ENCODE measurements at places on chromosomes 16 and 17. TPM values are rescaled to one million over a fixed set of nuclear protein-coding genes. Genes with fewer than 3 reads are reported as not detected.
A peak's percentile ranks its signal among the peaks of the same experiment; 100 is the strongest.

GRCh38 chr17:75404731-75405364, 630 bp downstream of the GRB2 start:
- DNase-seq: peak; percentile 62

GRCh38 chr17:9203771-9204425, 182.6 kb downstream of the NTN1 start:
- DNase-seq: no peak

DNA sequence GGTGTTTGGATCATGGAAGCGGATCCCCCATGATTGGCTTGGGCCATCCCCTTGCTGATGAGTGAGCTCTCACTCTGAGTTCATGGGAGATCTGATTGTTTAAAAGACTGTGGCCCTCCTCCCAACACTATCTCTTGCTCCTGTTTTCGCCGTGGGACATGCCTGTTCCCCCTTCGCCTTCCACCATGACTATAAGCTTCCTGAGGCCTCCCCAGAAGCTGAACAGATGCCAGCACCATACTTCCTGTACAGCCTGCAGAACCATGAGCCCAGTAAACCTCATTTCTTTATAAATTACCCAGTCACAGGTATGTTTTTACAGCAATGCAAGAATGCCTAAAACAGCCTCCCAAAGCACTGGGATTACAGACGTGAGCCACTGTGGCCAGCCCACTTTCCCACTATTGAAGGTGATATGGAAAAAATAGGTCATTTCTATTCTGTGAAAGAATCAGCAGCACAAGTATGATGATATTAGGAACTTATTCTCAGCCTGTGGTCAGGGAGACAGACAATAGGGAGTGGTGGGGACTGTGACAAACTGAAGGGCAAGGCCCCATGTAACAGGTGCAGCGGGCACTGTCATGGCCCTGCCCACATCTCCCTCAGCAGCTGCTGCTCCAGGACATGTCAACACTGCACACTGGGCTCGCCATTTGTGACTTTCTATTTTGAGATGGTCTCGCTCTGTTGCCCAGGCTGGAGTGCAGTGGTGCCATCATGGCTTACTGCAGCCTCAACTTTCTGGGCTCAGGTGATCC, 33.7 kb upstream of the LITAF start:
- DNase-seq: no peak

DNA sequence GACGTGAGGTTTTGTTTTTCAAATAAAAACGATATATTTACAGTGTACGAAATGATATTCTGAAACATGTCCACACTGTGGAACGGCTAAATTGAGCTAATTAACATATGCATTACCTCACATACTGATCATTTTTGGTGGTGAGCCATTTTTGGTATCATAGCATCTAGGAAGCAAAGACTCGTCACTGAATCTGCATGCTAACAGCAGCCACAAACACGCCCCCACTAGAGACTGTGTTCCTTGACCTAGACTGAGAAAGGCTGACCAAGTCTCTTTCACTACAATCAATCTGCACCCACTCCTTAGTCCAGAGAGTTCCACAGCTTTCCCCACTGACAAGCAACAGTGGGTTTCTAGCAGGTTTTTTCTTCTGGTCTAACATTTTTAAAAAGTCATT, 29.5 kb downstream of the NPLOC4 start:
- DNase-seq: no peak

DNA sequence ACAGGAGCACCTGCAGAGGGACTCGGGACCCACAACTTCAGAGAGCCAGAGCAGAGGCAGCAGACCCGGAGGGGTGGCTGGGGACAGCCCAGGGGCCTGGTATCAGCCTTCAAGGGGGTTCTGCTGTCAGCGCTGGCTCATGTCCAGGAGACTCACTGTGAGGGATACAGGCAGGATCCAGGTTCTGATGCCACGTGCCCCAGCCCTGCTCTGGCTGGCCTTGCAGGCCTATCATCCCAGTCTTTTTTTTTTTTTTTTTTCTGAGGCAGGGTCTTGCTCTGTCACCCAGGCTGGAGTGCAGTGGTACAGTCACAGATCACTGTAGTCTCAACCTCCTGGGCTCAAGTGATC, 9.0 kb upstream of the MTSS2 start:
- DNase-seq: no peak

DNA sequence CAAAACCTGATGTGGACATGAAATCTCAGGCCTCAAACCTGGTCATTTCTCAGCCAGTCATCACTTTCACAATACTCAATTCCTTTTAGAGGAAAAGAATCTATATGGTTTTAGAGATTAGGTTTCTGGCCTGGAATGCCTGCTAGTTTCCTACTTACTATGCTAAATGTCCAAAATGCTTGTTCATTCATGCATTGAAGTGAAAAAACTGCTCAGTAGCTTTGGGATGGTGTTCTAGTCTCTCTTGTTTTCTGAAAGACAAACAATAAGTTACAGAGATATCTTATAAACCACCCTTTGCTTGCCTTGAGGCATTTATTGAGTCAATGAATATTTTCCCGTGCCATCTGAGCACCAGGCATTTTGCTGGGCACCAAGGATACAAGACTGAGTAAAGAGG, 1146.5 kb upstream of the GOT2 start:
- DNase-seq: no peak

DNA sequence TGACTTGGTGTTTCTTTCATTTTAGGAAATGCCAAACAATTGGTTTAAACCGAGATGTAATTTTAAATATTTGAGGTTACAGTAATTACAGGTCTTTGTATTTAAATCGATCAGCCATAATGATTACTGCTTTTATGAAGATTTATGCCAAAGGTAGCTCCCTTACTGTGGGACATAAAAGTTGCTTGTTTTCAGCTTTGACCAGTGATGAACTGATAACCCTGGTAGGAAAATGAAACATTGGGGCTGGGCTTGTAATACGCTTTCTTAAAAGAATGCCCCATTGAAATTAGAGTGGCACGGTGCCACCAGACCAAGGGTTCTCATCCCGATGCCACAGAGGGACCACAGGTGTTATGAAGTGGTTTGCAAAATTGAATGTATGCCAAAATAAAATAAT, 7.3 kb downstream of the TNRC6A start:
- no peak for DNase-seq

GRCh38 chr16:4290236-4290830, 17.5 kb upstream of the TFAP4 start:
- DNase-seq: no peak

DNA sequence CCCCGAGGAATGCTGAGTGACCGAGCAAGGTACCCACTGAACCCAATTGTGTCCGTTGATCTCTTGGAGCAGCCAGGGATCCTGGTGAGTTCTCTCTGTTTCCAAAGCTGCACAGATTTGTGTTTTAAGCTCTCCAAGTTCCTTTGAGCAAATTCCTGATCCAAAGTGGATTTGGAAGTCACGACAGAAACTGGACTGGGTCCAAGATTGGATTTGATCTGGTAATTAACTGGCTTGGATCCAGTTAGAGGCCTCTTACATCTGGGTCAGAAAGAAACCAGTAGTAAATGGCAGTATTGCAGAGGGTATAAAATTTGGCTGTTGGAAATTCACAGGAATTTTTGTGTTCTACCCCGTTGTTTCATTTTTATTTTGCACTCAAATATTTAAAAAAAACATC, 119.5 kb downstream of the PMP22 start:
- no peak for DNase-seq

DNA sequence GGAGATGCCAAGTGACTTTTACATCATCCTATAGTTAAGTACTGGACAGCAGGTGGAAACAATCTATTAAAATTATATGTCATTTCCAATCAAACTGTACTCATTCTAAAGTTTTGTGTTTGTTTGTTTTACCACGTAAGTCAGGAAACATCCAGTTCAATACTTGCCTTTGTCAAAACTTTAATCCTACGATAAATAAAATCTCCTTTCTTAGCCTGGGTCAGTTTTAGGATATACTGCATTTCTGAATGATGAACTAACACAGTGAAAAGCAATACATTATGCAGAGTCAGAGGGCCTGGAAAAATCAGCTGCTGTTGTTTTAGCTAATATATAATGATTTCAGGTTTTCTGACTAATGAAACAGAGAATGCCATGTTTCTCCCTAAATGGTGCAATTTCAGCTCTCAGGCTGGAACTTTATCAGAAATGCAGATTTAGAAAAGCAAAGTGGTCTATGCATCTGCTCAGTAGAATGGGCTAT, 756.4 kb downstream of the CDH11 start:
- no peak for DNase-seq

The GUCY2D gene
- 0.19 TPM for total RNA-seq

The CA7 gene
- not detected for total RNA-seq

The TBC1D3G gene
- not detected for total RNA-seq

Measured in activated naive CD4-positive, alpha-beta T cell treated with anti-CD3 and anti-CD28 coated beads, Interleukin-2, amount 50 U/mL, for 72 hours (primary cell).